ENCODE measurements at places on chromosomes 1 and 21. TPM values are rescaled to one million over a fixed set of nuclear protein-coding genes. Genes with fewer than 3 reads are reported as not detected.

Gene SPRR4
- not detected for total RNA-seq

Gene OLFM3
- total RNA-seq = not detected

Gene RORC
- 9.5 TPM for total RNA-seq

Gene NUP210L
- total RNA-seq = 0.06 TPM

Gene FMO3
- 0.86 TPM for total RNA-seq

Data from mucosa of gallbladder (tissue), 1 donor.